Activated CD4-positive, alpha-beta T cell treated with anti-CD3 and anti-CD28 coated beads for 24 hours (primary cell): ENCODE measurements at places on chromosomes 7 and 10.

DNA sequence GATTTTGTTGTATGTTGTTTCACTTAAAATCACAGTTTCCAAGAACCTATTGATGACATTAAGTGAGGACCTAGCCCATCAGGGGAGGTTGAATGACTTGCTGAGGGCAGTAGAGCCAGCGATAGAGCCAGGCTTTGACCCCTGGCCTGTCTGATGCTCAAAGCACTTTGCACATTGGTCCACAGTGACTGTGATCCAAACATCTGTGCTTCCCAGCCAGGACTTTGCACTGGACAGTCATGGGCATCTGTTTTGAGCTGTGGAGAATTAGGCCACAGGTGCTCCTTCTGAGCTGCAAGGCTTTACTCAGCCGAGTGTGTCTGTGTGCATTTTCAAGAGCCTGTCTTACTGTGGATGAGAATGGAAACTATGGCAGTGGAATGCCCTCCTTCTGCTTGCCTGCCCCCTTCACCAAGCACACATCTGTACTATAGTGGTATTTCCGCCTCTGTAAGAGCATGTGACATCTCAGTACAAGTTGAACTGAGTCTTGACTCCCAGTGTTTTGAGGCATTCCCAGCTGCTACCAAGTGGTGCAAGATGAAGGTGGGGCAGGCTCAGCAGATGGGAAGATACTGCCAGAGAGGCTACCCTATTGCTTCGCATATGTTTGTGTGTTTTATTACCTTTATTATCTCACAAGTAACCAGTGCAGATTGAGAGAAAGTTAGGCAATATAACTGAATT is 72.7 kb upstream of the AOAH start:
- DNase-seq = no peak

DNA sequence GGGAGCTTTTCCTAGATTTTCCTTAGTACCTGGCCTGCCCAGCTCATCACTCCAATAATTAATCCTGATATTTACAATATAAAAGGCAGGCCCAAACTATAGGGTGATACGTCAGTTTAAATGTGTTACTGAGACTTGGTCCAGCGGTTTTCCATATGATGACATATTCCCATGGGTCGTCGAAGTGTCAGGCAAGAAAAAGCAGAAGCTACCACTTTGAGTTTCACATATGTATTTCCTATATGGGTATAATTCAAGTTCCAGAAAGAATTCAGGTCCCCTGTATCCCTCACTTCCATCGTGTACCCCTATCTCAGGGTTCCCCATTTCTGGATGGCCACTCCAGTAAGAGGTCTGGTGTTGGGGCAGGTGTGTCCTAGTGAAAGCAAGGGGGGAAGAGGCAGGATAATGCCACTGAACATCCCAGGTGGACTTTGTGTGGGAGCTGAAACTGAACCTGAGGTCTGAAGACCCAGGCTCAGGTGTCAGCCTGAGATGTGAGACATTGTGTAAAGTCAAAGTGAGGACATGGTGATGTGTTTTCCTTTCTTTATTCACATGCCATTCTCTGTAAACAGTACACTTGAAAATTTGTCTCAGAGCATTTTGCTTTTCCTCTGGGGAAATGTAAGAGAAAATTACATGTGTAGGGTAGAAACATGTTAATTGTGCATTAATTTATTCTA is 167.8 kb downstream of the PLXDC2 start:
- DNase-seq = no peak

GRCh38 chr7:32253299-32253698 is 183.1 kb upstream of the PDE1C start:
- no peak for DNase-seq

DNA sequence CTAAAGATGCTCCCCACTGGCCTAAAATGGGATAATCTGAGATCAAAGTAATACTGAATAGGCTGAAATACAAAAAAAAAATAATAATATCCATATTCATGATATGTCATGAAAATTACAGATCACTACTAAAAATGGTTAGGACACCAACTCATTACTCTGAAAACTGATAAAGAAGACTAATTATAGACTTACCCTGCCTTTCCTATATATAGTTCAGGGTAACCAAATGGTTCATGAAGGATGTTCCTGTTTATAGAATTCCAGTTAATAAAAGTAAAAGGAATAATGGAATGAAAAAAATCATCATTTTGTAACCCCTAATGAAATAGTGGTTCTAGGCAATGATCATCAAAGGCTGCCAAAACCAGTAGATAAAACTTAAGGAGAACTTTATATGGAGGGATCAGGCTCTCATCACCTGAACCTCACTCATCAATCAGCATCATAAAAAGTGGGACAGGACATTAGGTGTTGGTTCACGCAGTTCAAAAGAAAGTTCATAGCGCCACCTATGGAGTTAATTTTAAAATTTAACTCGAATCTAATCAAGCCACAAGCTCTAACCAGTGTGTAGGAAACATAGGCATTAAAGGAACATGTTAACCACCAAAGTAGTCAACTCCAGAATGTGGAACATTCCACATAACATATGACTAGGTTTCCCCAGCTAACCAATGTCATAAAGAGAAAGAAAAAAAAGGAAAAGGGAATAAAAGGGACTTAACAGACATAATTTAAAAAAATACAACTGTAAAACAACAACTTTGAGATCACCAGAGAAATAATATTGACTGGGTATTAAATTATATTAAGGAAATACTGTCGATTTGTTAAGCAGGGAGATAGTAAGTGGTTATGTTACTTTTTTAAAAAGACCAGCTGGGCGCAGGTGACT is 35.7 kb downstream of the P4HA1 start:
- DNase-seq = no peak

- DNase-seq = no peak
Observed at GRCh38 chr7:89029864-89030263, 234.3 kb upstream of the TEX47 start.

GRCh38 chr10:21506351-21506750 is 19.1 kb downstream of the SKIDA1 start:
- no peak for DNase-seq

DNA sequence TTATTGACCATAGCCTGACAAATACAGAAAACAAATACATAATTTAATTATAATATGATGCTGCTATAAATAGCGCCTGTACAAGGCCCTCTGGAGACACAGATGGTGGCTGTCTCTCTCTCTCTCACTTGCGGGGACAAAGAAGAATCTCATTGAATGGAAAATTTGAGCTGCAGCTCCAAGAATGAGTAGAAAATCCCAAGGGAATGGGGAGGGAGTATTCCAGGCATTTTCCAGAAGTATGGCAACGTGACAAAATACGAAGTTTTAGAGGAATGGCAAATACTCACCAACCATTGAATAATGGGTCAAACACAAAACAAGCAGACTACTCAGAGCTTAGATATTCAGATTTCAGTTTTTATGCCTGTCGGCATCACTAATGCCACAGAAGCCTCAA is 179.9 kb downstream of the NRP1 start:
- DNase-seq = no peak

- DNase-seq = no peak
Observed at GRCh38 chr10:68202960-68203353, 29.0 kb downstream of the ATOH7 start.

DNA sequence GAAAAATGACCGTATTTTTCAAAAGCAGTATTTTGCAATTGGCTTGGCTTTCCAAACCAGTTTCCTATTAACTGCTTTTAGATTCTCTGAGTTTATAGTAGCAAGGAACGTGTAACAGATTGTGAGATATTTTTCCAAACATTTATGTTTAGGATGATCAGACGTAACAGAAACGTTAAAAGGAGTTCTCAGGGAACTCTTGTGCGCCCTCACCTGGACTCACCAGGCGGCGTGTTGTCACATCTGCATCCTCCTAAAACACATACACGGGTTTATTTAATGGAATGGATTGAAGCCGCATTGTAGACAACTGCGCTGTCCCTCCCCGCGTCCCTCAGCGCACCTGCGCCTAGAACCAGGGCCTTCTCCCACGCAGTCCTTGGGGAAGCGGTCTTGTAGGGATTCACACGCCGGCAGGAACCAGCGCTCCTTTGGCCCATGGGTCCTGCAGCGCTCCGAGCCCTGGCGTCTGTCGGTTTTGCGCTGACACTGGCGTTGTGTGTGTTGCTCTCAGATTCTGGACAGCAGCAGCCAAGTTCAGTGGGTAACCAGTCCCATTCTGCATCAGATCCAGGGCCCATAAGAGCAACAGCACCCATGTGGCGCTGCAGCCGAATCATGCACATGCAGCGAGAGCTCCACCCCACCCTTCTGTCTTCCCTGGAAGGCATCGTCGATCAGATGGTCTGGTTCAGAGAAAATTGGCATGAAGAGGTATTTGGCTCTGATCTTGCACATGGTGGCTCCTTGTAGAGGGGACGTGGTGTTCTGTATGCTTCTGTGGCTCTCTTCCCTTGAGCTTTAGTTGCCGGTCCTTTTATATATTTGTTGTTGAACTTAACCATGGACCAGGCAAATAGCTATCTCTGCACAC is 114.9 kb downstream of the TRRAP start:
- DNase-seq = no peak

DNA sequence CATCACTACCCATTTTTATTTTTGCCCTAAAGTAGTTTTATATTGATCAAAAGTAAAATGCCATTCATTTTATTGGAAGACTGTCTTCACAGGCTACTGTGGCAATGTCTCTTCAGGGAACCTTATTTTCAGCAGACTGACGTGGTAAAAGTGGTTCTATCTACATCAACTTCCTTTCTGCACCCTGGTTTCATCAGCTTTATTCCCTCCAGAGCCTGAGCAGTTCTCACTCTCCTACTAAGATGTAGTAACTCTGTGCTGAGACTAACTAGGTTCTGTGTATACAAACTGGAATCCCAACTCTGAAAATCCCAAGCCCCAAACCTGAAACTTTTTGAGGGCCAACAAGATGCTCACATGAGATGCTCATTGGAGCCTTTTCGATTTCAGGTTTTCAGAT is 155.3 kb downstream of the SFMBT2 start:
- DNase-seq = no peak

- no peak for DNase-seq
Observed at GRCh38 chr10:3270577-3271316, 98.2 kb upstream of the PITRM1 start.

GRCh38 chr10:19077276-19077675 is 28.7 kb downstream of the MALRD1 start:
- DNase-seq = no peak

DNA sequence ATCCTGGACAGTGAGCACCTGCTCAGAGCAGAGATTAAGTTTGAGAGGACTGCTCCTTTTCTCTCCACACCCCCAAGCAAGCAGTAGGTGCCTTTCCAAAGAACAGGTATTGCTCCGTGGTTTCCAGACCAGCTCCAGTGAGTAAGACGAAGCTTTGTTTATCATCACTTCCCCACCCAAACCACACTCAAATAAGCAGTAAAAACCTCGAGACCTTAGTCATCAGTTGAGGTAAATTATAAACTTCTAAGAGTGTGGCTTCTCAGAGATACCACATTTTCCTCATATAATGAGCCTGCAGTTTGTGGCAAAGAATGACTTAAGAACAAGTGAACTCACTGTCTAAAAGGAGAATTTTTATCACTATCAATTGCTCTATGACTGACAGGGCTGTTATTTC is 50.0 kb upstream of the GRB10 start:
- DNase-seq = no peak

GRCh38 chr7:45921699-45922519 is 837 bp upstream of the IGFBP3 start:
- DNase-seq = no peak

- DNase-seq = no peak
Observed at GRCh38 chr10:15745751-15746150, 26.0 kb upstream of the ITGA8 start.

- no peak for DNase-seq
Observed at GRCh38 chr7:668139-668931, 58.2 kb upstream of the DNAAF5 start.

GRCh38 chr7:129553899-129554461 is 51.6 kb downstream of the SMKR1 start:
- peak; percentile 8 for DNase-seq

- DNase-seq = no peak
Observed at GRCh38 chr10:127832501-127832900, 60.2 kb downstream of the CLRN3 start.

DNA sequence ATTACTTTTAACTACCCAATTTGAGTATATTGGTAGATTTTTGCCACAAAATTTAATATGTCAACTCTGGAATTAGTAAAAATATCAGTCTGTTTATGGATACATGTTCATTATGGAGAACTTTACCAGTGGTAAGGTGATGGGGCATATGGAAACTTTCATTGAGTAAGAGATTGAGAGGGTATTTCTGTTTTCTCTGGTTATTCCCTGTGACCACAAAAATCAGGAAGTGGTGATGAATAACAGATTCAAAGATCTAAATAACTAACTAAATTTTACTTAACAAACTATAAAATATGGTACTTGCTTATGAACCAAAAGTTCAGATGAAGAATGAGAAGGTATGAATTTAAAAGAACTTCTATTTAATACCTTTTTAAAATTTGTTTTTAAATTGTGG is 22.1 kb upstream of the STEAP4 start:
- no peak for DNase-seq
